ENCODE measurements at places on chromosomes 11 and 22.
A peak's percentile ranks its signal among the peaks of the same experiment; 100 is the strongest.

DNA sequence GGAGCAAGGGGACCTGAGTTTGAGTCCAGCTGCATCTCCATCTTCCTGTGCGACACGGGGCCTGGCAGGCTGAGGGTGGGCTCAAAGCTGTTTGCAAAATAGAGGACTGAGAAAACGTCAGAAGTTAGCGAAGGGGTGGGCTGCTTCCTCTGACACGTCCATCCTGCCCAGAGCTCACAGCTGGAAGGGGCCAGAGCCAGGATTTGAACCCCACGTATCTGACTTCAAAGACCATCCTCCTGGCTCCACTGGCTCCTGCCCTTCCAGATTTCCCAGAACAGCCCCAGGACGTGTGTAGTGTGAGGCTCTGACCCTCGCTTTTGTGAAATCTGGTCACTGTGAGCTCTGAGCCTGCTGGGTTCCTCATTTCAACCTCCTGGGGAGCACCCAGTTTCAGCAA, 56.3 kb downstream of the CD82 start:
- no peak for DNase-seq

GRCh38 chr11:126791446-126791845, 209.1 kb downstream of the KIRREL3 start:
- DNase-seq, result no peak

- no peak for DNase-seq
Observed at GRCh38 chr11:12216671-12217374, 106.4 kb downstream of the MICAL2 start.

DNA sequence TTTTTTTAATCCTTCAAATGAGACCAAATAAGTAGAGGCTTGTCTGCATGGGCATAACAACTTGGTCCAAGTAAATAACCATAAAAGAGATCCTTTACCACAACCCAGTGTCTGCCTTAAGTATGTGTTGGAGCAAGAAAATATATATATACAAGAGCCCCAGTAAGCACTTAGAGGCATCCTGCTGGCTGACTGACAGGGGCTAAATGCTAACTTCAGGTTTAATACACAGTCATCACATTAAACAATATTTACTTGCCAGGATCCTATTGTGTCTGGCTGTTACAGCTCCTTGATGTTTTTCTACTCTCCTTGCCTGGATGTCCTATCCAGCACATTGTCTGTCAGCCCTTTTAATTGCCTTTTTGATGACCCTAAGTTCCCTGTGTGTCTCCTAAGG, 37.5 kb upstream of the MMP20 start:
- DNase-seq, result no peak

DNA sequence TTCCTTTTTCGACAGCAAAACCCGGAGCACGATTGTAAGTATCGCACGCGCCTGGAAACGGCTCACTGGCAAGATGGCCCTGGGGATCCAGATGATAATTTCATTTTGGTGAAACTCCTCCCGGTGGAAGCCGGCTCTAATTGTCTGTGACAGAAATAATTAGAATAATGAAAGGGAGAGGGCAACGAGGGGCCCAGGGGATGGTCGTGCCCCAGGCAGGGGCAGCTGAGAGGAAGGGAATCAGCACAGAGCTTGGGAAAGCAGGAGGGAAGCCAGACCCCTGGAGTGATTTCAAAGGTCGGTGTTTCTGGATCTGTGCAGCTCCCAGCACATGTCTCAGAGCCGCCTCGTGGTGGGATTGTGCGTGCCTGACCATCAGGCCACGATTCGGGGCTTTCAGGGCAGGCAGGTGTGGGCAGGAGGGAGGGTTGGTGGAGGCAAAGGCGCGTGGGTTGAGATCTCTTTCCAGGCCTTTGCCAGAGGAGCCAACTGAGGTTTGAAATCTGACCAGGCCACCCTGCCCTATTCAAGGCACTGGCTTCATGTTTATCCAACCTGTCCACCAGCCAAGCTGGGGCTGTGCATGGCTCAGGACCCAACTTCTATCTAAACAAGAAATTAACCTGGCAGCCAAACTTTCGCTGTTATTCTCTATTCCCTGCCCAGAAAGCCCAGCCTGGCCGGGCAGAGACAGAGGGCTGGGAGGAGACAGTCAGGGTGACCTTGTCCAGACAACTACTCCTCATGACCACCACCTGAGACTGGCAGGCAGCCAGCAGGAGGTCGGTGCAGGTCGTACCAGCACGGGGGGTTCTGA, 27.8 kb downstream of the ANO1 start:
- no peak for DNase-seq

GRCh38 chr11:106238704-106239360, 161.4 kb downstream of the AASDHPPT start:
- DNase-seq, result no peak

- DNase-seq, result peak; percentile 47
Observed at GRCh38 chr11:75428281-75428724, 4.7 kb downstream of the KLHL35 start.

DNA sequence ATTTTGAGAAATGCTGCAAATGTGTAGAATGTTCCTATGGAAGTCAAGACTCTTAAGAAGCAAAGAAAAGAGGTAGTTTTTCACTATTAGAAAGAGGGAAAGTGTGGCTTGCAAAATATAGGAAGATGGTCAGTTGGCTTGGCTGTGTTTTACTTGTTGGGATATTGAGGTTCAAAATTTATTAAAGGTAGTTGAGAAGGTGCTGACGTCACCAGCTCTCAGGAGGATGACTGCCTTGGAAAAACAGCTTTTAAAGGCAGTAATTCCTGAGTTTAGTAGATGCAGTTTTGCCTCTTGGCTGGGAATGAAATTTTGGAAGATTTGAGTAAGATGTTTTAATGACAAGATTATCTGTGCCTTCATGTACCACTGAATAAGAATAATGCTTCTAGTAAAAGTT, 336 bp downstream of the OR4D9 start:
- DNase-seq, result no peak

GRCh38 chr11:17978553-17979287, 34.1 kb downstream of the SERGEF start:
- no peak for DNase-seq

DNA sequence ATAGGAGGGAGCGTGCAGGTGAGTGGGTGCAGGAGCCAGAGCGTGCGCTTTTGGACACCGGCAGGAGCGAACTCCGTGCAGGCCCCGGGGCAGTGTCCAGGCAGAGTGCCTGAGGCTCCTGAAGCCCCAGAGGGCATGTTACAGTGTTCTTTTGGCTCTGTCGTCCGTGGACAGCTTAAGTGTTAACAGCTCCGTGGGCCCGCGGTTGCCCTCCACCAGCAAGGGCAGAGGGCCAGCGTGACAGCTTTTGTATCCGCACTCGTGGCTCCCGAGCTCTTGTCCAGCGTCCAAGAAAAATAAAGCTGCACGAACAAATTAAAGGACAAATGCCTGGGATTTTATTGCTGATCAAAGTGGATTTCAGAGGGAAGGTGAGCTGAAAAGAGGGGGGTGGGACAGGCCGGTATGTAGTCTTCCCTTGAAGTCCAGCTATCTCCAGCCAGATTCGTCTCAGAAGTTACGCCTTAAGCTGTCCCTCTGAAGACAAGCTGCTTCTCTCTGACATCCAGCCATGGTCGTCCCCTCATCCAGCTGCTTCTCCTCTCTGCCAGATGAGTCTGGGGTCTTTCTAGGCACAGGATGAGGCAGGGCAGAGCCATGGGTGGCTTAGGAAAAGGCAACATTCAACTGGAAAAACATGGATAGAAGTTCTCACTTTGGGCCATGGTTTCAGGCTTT, 968 bp upstream of the TMEM109 start:
- DNase-seq, result no peak

DNA sequence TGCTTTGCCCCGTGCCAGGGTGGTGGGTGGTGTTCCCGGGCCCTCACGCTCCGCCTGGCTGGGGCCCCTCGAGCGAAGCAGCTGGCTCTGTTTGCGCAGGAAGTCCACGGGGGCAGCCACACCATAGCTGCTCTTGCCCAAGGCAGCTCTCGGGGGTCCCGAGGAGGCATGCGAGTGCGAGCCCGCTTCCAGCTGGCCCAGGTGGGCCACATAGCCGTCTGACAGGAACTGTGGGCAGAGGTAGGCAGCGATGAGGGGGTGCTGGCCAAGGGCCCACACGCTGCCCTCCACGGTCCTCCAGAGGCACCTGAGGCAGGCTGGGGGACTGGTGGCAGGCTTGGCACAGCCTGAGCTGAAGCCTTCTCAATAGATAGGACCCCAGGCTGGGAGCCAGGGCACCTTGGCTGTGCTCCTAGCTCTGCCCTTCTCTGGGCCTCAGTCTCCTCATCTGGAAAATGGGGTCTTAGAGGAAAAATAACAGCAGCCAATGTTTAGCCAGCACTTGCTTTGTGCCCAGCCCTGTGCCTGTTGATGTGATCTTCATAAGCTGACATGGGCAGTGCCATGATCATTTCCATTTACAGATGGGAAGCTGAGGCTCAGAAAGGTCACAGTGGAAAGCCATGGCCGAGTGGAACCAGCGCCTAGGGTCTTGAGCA, 9.4 kb downstream of the AIP start:
- no peak for DNase-seq

DNA sequence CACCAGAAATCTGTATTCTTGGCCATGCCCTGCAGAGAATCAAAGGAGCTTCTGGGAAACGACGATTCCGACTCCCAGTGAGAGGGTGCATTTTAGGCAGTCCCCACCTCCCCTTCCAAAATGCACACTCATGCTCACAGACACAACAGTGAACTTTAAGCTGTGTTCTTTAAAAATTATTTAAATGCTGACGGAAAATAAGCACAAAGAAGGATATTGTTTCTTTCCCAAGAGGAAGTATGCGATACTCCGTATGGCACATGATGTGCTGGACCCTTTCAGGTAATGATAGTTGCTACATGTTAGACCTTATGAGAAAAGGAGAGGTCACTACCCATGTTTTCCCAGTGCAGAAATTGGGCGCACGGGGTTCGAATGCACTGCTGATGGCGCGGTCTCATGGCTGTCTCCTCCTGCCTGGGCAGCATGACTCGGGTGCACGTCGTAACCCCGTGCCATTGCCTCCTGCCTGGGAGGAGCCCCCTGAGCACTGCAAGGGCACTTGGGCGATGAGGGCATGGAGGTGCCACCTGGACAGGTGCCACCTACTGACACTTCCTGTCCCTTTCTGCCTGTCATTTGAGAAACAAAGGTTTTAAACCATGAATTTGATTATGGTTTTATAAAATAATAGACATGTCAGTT, 63.9 kb upstream of the CTTN start:
- DNase-seq, result no peak

GRCh38 chr11:7643314-7643713, 30.0 kb downstream of the CYB5R2 start:
- DNase-seq, result no peak

GRCh38 chr11:121931121-121931520, 184.9 kb downstream of the BLID start:
- DNase-seq, result no peak

DNA sequence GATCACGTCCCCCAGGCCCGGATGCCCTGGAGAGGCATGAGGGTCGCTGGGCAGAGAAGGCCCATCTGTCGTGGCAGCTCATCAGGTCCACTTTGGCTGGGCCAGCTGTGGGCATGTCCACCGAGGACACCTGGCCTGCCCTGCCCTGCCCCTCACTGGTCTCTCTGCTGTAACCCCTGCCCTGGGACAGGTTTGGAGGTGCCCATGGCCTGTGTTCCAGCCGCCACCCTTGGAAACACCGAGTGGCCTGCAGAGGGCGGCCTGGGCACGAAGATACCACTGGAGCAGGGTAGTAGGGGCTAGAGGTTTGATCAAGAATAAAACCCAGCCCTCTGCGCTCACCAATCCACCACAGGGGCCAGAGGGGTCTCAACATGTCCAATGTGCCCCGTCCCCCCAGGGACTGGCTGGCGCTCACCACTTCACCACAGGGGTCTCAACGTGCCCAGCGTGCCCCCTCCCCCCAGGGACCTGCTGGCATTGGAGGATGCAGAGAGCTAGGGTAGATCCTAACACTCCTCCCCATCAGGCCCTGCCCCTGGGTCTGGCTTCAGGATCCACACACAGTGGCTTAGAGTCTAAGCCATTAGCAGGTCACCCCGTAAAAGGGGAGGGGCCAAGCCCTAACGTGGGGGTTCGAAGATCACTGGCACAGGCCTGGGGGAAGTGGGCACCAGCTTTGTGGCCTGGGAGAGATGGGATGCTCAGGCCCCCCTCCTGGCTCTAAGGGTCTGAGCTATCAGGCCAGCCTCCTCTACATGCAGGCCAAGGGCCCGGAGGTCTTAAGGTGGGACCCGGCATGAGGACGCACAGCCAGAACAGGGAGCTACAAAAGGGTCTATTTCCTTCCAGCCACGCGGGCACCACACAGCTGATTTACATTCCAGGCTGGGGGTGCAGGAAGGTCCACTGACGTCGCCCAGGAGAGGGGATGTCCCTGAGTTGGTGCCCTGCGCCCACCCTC, 1.3 kb upstream of the HDAC10 start:
- DNase-seq, result no peak

- no peak for DNase-seq
Observed at GRCh38 chr11:96288915-96289314, 54.1 kb downstream of the MAML2 start.

- DNase-seq, result peak; percentile 2
Observed at GRCh38 chr11:131640320-131640719, 269.9 kb downstream of the NTM start.

All from HFF-Myc (cell line).